ENCODE measurements at places on chromosomes 5 and 9.

- H3K27me3 ChIP-seq, result no peaks in the 10 kb centered on the region
- no peak overlapping the region for H3K4me3 ChIP-seq
- H3K27ac ChIP-seq, result no peak overlapping the region
- no peaks in the 10 kb centered on the region for H3K4me1 ChIP-seq
Observed at GRCh38 chr9:99002706-99003105, 59.0 kb downstream of the COL15A1 start.

- no peak overlapping the region for H3K27ac ChIP-seq
- no peak for DNase-seq
- peaks cover 5% of the 10 kb centered on the region for H3K4me1 ChIP-seq
- H3K36me3 ChIP-seq, result no peaks in the 10 kb centered on the region
- no peaks in the 10 kb centered on the region for H3K27me3 ChIP-seq
Observed at GRCh38 chr5:111859031-111859430, 102.0 kb upstream of the NREP start.

GRCh38 chr5:40521925-40522324 lies 157.8 kb upstream of the PTGER4 start:
- no peak overlapping the region for H3K4me3 ChIP-seq
- H3K36me3 ChIP-seq, result no peaks in the 10 kb centered on the region
- no peak overlapping the region for H3K27ac ChIP-seq

- no peak overlapping the region for H3K27ac ChIP-seq
- DNase-seq, result no peak
- no peak overlapping the region for H3K4me3 ChIP-seq
- no peaks in the 10 kb centered on the region for H3K4me1 ChIP-seq
- H3K27me3 ChIP-seq, result no peaks in the 10 kb centered on the region
- no peaks in the 10 kb centered on the region for H3K36me3 ChIP-seq
Observed at GRCh38 chr5:74442466-74442865, 198.1 kb downstream of the ENC1 start.

DNA sequence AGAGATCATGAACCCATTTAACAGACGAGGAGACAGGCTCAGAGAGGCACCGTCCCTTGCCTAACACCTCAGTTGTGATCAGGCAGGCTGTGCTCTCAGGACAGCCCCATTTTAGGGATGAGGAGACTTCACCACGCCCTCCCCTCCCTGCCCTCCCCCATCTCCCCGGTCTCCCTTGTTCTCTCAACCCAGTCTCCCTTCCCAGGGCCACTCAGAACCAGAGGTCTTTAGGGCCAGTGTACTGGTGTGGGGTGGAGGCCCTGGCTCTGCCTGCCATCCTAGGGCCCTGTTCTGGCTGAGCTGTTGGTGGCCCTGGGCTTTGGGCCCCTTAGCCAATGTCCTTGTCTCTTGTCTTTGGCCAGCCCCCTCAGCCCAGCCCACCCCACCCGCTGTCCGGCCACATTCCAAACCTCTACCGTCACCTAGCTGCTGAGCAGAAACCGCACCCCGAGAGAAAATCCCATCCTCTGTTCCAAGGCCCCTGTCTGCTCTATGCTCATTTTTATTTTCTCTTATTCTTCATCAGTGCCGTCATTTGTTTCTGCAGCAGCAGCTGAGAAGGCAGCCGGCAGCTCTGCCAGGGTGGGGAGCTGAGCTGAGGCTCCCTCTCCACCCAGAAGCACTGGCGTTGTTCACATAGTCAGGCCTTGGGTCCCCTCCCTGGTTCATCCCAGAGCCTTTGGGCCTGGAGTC lies 33.9 kb downstream of the OLFML2A start:
- no peaks in the 10 kb centered on the region for H3K36me3 ChIP-seq
- no peaks in the 10 kb centered on the region for H3K27me3 ChIP-seq
- H3K4me3 ChIP-seq, result no peak overlapping the region
- H3K27ac ChIP-seq, result peak overlapping the region; percentile 89

DNA sequence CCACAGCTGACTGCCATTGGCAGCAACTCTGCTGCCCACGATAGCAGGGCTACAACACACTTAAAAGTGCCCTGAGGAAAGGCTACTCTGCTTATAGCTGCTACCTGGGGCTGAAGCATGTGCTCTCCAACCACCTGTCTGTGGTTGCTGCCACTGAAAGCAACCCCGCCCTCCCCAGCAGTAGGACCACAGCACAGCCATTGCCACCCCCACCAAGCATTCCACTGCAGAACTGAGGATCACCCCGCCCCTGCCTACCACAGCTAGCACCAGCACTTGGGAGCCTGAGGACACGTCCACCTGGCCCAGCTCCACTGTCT lies 85.8 kb downstream of the LPAR1 start:
- peaks cover 28% of the 10 kb centered on the region for H3K4me1 ChIP-seq
- H3K27me3 ChIP-seq, result no peaks in the 10 kb centered on the region
- peak overlapping the region; percentile 42 for H3K27ac ChIP-seq
- no peak overlapping the region for H3K4me3 ChIP-seq

GRCh38 chr9:132210472-132211145 lies 48.8 kb downstream of the NTNG2 start:
- H3K27ac ChIP-seq, result no peak overlapping the region
- H3K36me3 ChIP-seq, result no peaks in the 10 kb centered on the region
- no peaks in the 10 kb centered on the region for H3K27me3 ChIP-seq
- no peaks in the 10 kb centered on the region for H3K4me1 ChIP-seq
- no peak for DNase-seq
- no peak overlapping the region for H3K4me3 ChIP-seq

- no peaks in the 10 kb centered on the region for H3K27me3 ChIP-seq
- peak overlapping the region; percentile 30 for H3K27ac ChIP-seq
- DNase-seq, result no peak
- no peak overlapping the region for H3K4me3 ChIP-seq
Observed at GRCh38 chr5:157506981-157507780, 47.2 kb downstream of the NIPAL4 start.

GRCh38 chr5:92544596-92544995 lies 1036.4 kb downstream of the NR2F1-AS1 start:
- no peak overlapping the region for H3K4me3 ChIP-seq
- no peaks in the 10 kb centered on the region for H3K27me3 ChIP-seq
- no peak for DNase-seq
- no peak overlapping the region for H3K27ac ChIP-seq
- H3K36me3 ChIP-seq, result no peaks in the 10 kb centered on the region
- no peaks in the 10 kb centered on the region for H3K4me1 ChIP-seq

GRCh38 chr5:154989626-154990025 lies 23.9 kb upstream of the KIF4B start:
- no peak overlapping the region for H3K27ac ChIP-seq
- DNase-seq, result no peak
- no peaks in the 10 kb centered on the region for H3K27me3 ChIP-seq
- no peaks in the 10 kb centered on the region for H3K36me3 ChIP-seq
- no peaks in the 10 kb centered on the region for H3K4me1 ChIP-seq
- no peak overlapping the region for H3K4me3 ChIP-seq

GRCh38 chr5:39161578-39161977 lies 57.8 kb downstream of the FYB1 start:
- H3K27ac ChIP-seq, result no peak overlapping the region
- no peak for DNase-seq
- no peaks in the 10 kb centered on the region for H3K36me3 ChIP-seq
- H3K27me3 ChIP-seq, result no peaks in the 10 kb centered on the region

DNA sequence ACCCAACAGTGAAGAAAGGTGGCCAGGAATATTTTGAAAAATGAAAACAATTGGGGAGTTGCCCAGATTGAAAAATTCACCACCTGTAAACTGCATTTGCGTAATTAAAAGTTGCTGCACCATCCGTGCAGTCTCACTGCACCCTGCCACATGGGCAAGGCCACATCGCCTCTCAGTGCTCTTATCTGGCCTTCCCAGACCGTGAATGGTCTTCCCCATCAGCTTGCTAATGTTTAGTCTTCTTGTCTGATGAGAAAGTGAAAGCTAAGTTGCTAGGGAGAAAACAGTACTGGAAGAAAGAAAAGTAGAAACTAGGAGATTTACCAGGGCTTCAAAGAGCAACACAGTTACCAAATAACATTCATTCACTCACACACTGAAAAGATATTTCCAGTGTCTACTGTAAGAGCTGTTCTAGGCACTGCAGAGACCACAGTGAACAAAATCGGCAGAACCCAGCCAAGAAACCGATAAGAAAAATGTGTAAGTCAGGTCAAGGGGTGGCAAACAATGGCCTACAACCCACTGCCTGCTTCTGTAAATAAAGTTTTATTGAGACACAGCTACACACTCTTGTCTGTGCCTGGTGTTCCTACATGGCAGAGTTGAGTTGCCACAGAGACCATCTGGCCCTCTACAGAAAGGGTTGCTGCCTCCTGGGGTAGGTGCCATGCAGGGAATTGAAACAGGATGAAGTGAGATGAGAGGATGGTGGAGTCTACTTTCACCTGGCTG lies 51.2 kb upstream of the CTSL start:
- no peaks in the 10 kb centered on the region for H3K4me1 ChIP-seq
- DNase-seq, result no peak
- H3K27ac ChIP-seq, result no peak overlapping the region
- H3K36me3 ChIP-seq, result no peaks in the 10 kb centered on the region
- no peak overlapping the region for H3K4me3 ChIP-seq
- H3K27me3 ChIP-seq, result no peaks in the 10 kb centered on the region

- H3K4me3 ChIP-seq, result no peak overlapping the region
- no peaks in the 10 kb centered on the region for H3K36me3 ChIP-seq
- H3K27ac ChIP-seq, result peak overlapping the region; percentile 47
- H3K4me1 ChIP-seq, result peaks cover 41% of the 10 kb centered on the region
Observed at GRCh38 chr9:127970401-127971313, 10.1 kb downstream of the EEIG1 start.

- no peak overlapping the region for H3K4me3 ChIP-seq
- H3K27me3 ChIP-seq, result no peaks in the 10 kb centered on the region
- DNase-seq, result no peak
Observed at GRCh38 chr5:57531333-57531732, 48.7 kb upstream of the ACTBL2 start.
